Stimulated activated CD8-positive, alpha-beta memory T cell treated with anti-CD3 and anti-CD28 coated beads, Interleukin-12 subunit alpha, Interleukin-12 subunit beta, amount 100 ng/mL, for 4 hours (primary cell): ENCODE measurements at places on chromosomes 1 and 21.

DNA sequence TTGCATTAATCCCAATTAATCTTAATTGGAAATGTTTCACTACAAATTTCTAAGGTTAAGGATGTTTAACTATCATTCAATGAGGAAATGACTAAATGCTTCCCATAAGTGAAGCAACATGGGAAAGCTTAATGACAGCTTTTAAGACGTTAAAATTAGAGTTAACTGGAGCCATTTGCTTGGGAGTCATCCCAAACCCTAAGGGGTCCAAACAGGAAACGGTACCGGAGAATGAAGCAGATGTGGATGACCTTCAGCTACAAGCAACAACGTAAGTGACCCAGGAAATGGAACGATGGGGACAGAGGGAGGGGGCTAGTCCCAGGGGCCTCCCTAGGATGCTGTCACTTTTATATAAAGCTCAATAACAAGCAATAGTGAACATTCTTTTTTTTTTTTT is 62.2 kb downstream of the CAPZB start:
- DNase-seq = no peak

DNA sequence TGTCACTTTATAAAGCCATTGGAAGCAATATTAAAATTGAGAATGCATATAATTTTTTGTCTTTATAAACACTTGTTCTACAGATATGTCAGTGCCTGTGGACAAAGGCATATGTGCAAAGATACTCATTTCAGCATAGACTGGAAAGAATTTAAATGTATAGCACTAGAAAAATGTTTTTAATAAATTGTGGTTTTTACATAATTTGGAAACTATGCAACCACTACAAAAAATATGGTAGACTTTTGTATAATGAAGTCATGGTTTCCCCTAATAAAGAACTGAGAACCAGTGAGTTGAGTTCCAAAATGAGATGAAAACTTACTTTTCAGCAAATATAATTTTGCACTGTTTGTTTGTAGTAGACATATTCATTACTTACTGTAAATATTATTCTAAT is 48.5 kb downstream of the BRINP3 start:
- DNase-seq = no peak

GRCh38 chr1:236282425-236282716 is 613 bp upstream of the ERO1B start:
- no peak for DNase-seq

DNA sequence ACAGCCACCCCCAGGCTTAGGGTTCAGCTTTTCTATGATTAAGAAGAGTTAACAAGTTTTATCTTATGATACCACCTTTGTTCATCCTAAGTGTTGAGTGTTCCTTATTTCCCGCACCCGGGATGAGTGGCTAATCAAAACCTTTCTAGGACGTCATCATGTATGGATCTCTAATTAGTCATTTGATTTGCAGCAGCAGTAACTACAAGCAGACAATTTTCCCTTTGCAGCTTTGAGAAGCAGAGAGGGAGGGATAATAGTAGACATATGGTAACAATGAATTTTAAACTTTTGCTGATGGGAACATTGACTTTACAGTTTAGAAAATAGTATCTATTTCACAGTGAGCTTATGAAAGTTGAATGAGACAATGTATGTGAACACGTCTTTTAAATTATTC is 30.8 kb upstream of the SLC35F3 start:
- no peak for DNase-seq
